Activated CD4-positive, alpha-beta T cell treated with anti-CD3 and anti-CD28 coated beads, Interleukin-2, amount 10 ng/mL, durations not matched to agents 7 days and 5 days (primary cell): ENCODE measurements at places on chromosomes 3 and 15. TPM values are rescaled to one million over a fixed set of nuclear protein-coding genes. Genes with fewer than 3 reads are reported as not detected.
A peak's percentile ranks its signal among the peaks of the same experiment; 100 is the strongest.

Gene ACAD9
- 77.4 TPM for total RNA-seq

GRCh38 chr3:120908030-120908794, at the start of gene STXBP5L:
TSS of gene STXBP5L (plus strand) at chr3:120908205. CDS start at chr3:120909579, 1,374 bp downstream.
- DNase-seq = peak; percentile 46

- DNase-seq = no peak
Measured at GRCh38 chr3:87498358-87499080, 222.1 kb upstream of the POU1F1 start.

Gene POC1A
- 28.2 TPM for total RNA-seq

DNA sequence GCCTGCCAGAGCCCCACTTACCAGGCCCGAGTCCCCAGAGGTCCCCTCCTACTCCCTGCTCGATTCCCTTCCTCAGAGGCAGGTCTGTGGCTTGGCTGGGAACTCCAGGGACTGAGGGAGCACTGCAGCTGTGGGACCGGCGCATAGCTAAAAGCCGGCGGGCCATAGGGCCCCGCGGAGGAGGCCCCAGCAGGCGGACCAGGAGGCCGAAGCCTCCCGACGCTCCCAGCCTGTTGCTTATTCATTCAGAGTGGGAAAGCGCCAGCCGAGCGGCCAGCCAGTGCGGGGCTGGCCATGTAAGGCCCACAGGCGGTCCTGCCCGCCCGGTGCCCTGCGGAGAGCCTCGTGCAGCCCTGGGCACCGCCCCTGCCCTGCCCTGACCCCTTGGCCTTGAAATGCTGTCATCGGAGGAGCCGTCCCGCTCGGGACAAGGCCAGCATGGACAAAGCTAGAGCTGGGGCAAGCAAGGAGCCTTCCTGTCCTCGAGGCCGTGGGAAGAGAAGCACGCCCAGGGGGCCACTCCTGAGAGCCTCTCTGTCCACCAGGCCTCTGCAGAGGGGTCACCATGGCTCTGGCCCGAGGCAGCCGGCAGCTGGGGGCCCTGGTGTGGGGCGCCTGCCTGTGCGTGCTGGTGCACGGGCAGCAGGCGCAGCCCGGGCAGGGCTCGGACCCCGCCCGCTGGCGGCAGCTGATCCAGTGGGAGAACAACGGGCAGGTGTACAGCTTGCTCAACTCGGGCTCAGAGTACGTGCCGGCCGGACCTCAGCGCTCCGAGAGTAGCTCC, at the start of gene LOXL1:
LOXL1 (plus strand) TSS at position 244 of the 784 bp plus-strand sequence; CDS start at position 566, 322 bp downstream.
- no peak for DNase-seq

DNA sequence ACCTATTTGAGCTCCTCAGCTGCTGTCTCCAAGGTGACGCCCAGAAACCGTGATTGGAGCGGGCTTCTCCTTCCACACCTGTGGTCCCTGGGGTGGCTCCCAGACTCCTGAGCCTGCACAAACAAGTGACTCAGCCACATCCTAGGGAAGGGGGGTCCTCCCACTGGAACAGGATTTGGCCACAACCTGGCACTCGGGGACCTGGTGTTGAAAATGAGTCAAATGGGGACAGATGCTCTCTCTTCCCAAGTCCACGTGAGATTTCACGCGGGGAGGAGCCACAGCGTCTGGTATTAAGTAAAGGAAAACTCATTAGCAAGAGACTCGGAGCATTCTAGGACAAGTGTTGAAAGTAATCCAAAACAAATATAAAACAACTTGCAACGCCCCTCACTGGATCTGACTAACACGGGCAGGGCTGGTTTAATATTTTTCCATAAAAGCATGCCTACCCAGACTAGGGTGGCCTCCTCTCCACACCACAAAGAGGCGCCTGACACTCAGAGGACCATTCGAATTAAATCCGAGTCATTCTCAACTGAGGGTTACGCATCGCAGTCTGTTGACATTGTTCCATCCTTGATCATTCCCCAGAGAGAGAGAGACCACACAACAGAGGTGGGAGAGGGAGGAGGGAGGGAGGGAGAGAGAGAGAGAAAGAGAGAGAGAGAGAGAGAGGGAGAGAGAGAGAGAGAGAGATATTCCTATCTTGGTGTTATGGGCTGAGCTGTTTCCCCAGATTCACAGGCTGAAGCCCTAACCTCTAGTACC, 74.4 kb downstream of the MGLL start:
- DNase-seq = no peak

DNA sequence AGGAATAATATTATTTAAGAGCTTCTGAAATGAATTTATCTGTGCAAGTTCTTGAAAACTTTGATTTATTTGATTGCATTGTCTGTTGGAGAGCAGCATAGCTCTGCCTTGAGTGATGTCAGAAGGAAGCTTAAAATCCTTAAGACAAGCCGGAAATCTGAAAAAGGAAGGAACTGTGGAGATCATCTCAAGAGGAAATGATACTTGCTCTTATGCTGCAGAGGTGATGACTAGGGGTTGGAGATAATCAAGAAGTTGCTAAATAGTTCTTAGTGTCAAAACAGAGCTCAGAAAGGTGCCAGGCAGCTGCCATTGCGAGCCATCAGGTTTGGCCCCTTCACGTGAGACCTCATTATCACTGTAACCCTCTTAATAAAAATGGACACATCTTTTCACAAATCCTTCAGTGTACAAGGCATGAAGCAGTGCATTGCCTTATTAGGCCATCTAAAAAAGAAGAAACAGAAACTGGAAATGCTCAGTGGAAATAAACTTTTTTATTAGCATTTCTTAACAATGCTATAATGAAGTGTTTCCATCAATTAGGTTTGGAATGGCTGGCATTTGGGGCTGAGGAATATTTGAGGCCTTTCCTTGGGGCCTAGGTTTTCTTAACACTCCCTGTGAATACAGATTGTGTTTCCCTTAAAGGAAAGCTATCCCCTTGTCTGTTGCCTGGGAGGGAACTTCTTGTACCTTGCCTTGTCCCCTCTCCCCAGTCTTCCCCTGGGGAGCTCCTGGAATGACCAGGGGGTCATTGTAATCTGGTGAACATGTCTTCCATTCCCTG, 34.5 kb upstream of the VILL start:
- DNase-seq = no peak
